HCT116 (cell line): ENCODE measurements at places on chromosomes 12 and 14.

GRCh38 chr14:99544991-99545390 lies 59.0 kb downstream of the CCDC85C start:
- no peak for DNase-seq

DNA sequence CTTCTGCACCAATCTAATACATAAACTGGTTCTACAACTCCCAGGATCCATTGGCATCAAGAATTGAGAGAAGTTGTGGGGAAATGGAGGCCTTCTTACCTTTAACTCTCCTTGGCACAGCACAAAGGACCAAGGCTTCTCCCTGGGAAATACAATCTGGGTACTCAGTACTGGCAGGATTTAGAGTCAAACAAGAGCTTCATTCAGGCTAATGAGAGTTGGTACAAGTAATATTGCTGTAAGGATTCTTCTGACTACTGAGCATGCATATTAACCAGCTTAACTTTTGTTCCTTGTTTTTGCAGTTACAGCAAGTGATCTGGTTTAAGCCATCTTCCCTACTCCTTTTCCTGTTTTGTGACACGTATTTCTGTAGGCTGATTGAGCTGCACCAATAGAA lies 76.2 kb upstream of the FERMT2 start:
- no peak for DNase-seq

DNA sequence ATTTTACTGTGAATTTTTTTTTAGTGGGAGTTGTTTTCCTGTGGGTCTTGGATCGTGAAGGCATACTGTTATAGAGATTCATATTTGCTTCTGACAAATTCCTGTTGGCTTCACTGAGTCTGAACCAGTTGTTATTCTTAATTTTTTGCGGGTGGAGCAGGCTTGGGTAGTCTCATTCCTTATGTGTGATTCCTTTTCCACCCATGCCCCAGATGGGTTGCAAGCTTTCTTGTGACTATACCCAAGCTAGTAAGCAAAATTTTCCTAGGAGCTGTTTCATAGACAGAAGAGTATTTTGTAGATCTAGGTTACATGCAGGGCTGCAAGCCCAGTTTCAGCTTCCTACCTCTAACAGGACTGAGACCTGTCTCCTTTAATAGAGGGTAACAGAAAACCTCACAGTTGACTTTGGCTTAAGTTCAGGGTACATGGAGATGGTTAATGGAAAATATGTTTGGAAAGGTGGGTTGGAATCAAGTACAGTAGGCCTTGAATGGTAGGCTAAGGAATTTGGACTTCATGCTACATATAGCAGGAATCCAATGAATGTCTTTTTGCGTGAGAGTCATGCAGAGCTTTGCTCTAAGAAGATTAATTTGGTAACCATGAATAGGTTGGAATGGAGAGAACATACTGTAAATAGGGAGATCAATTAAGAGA lies 29.0 kb downstream of the TRMT5 start:
- DNase-seq = no peak

DNA sequence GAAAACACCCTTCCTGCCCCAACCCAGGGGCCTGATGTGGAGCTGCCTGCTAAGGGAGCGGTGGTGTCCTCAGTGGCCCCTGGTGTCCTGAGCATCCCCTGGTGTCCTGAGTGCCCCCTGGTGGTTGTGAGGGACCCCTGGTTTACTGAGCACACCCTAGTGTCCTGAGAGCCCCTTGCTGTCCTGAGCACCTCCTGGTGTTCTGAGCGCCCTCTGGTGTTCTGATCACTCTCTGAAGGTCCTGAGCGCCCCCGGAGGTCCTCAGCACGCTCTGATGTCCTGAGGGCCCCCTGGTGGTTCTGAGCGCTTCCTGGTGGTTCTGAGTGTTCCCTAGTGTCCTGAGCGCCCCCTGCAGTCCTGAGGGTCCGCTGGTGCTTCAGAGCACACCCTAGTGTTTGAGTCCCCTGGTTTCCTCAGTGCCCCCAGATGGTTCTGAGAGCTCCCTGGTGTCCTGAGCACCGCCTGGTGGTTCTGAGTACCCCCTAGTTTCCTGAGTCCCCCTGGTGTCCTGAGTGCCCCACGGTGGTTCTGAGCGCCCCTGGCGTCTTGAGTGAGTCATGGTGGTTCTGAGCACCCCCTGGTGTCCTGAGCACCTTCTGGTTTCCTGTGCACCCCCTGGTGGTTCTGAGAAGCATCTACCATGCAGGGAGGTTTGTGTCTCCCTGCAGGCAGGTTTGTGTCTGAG lies 1004.2 kb downstream of the TMEM121 start:
- DNase-seq = no peak

DNA sequence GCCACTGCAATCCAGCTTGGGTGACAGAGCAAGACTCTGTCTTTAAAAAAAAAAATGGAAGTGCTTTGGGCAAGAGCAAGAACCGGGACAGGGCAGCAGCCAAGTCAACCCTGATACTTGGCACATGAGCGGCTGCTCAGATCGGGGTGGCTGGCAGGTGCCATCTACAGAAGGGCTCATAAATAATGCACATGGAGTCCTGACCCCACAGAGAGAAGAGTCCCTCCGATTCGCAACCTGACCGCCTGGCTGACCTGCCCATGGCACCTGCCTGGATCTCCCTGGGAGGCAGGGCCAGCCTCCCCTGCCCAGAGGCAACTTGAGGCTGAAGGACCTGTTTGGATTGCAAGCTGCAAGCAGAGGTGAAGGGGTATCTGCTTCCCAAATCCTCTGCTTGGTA lies 9.6 kb upstream of the TMEM120B start:
- no peak for DNase-seq

GRCh38 chr12:47097276-47097896 lies 17.6 kb upstream of the AMIGO2 start:
- no peak for DNase-seq

- no peak for DNase-seq
These were observed 139.5 kb downstream of the SMOC1 start for GRCh38 chr14:70018713-70019211.

DNA sequence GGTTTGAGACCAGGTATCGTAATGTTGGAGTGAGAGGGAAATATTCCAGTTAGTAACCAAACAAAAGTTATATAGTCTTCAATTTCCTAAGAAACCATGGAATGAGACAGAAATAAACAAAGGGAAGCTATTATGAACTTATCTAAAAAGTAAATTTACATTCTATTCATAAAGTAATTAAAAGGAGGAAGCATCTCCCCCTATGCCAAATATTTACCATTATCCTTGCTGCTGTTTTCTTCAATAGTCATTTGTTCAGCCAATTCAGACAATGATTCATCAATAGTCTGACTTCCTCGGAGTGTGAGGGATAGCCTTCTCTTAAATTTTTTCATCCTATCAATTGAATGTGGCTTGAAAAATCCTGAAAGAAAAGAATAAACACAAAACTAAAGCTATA lies 65.7 kb downstream of the CDK17 start:
- DNase-seq = no peak

- DNase-seq = no peak
These were observed 19.0 kb downstream of the MLXIP start for GRCh38 chr12:122097584-122097926.

- no peak for DNase-seq
These were observed 17.6 kb upstream of the CYP46A1 start for GRCh38 chr14:99666533-99666932.

DNA sequence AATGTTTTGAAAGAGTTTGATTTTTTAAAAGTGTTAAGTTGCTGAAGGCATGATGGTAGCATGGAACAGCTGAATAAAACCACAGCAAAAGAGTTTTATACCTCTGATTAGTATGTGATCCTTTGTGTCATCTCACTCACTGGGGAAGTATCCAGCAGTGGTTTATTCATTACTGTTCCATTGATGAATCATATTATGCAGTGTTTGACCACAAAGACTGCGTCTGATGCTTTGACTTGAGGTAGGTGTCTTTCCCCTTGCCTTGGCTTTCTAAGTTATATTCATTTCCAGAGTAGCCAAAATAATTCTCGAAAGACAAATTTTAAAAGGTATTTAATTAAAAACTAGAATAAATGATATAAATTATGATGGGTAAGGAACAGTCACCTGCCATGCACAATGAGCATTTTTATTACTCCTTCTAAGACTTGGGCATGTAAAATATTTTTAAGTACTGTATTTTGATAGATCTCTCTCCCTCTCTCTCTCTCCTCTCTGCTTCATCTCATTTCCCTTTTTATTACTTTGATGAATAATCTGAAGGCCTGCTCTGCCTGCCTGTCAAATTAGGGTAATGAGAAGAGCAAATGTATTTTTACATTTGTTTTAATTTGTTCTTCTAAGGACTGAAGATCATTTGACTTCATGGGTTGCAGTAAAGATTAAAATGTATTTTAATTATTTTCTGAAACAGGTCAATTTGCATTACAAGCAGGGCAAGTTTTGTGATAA lies 164.9 kb downstream of the NAV3 start:
- peak; percentile 60 for DNase-seq

DNA sequence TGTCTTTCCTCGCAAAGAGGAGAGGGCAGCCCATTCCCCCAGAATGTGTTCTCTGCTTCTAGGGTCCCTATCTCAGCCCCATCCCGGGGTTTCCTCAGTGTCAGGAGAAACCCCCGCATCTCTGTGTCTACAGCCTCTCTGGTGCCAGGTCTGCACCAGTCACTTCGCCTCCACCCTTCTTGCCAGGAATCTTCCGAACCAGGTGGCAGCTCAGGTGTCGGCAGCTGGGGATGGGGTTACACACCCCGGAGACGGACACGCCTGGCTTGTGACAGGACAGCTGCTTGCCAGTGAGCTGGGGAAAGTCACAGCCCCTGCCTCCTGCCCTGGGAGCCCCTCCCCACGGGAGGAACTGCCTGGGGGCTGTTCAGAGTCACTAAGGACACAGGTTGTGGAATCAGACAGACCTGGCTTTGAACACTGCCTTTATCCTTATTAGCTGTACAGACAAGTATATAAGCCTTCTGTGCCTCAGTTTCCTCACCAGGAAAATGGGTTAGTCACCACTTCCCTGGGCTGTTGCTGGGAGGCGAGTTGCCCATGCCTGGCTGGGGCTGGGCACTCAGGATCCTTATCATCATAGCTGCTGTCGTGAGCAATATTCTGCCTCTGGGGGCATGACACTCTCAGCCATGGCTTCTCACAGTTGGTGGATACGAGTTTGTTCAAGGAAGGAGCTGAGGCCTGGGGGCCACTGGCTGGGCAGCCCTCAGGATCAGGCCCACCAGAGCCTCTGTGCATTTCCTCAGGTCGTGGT lies 10.8 kb downstream of the HIP1R start:
- DNase-seq = no peak

- DNase-seq = no peak
These were observed 17.9 kb upstream of the PLEKHG6 start for GRCh38 chr12:6292606-6293005.

DNA sequence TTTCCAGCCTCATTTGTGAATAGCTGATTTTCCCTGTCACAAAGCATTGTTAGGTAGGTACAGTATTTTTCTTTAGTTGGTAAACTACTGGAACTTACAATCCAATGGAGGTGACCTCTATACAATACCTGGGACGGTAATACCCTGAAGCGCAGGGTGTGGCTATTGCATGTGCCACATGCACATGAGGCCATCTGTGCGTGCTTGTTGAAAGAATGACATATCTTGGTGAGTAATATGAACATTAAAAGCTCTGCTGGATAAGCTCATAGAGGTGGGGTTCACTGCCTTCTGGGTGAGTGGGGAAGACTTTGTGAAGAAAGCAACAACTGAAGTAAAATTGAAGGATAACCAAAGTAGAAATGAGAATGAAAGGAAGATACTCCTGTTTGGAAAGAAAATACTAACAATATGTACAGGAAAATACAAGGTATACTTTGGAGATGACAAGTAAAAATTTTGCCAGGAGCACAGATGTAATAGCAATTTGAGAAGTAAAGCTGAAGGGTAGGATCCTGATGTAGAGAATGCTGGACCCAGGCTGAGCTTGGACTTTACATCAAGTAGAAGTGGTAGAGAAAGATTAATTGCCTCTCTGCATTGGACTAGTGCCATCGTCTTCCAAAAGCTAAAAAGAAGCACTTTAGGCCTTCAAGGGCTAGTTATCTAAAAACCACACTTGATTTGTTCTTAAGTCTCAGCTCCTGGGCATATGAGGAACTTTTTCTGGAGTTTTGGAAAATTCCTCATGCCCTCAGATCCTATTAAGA lies 97.1 kb downstream of the SLC38A6 start:
- no peak for DNase-seq

DNA sequence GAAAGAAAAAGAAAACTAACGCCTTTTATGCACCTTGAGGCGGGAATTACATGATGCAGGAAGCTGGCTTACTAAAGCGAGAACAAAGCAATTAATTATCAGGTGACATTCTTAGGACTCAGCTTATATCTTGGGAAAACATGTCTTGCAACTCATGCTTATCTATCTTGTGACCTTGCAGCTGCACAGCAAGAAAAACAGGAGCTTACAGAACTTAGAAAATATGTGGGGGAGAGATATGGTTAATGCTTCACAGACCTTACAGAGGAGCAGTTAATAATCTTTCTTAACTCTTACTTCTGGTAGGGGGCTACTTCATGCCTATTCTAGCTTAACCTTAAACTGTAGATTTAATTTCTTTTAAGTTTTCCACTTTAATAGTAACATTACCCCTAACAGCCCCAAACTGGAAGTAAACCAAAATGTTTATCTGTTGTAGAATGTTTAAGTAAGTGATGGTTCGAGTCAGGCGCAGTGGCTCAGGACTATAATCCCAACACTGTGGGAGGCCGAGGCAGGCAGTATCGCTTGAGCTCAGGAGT lies 13.2 kb upstream of the OR11G2 start:
- DNase-seq = no peak

DNA sequence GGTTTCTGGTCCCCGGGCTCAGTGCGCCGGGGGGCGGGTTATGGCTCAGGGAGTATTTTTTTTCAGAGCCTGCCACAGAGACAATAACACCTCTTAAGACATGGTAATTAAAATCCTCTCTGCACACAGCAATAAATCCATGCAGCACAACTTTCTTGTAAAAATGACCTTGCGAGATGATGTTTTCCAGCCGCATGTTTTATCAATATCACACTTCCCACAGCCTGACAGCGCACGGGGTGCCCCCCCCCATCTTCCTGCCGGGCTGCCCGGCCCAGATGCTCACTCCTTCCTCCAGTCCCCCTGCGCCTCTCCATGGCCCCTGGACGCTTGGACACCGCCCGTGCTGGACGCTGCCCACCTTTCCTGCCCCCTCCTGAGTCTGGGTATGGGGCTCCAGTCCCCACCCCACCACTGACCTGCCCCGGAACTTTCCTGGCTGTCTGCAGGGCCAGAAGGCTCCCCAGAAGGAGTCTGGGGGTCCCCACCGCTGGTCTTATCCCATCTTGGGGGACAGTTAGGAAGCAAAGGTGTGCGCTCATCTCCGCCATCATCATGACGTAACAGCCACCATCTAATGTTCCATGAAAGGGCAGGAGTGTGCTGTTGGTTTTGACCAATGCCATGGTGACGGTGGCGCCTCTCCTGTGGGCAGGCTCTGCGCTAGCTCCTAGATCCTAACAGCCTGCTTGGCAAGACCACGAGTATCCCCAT lies 182.9 kb downstream of the KIF26A start:
- no peak for DNase-seq
